NCI-H1436 (cell line): ENCODE measurements at places on chromosomes 6 and 20.
A peak's percentile ranks its signal among the peaks of the same experiment; 100 is the strongest.

GRCh38 chr20:32190616-32191415 lies 16.7 kb downstream of the PLAGL2 start:
- no peak for DNase-seq

DNA sequence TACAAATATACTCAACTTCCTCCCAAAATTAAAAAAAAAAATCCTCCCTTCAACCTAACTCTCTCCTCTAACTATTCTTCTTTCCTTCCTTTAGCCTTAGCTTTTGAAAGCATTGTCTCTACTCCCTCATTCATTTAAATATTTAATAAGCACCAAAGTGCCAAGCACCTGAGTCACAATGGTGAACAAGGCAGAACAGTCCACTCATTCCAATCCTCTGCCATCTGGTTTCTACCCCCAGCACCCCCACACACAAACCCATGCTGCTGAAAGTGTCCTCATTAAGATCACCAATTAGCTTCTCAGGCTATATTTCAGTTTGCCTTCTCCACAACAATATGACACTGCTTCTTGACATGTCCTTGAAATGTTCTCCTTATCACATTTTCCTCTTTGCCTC lies 76.3 kb downstream of the DTNBP1 start:
- DNase-seq, result no peak

DNA sequence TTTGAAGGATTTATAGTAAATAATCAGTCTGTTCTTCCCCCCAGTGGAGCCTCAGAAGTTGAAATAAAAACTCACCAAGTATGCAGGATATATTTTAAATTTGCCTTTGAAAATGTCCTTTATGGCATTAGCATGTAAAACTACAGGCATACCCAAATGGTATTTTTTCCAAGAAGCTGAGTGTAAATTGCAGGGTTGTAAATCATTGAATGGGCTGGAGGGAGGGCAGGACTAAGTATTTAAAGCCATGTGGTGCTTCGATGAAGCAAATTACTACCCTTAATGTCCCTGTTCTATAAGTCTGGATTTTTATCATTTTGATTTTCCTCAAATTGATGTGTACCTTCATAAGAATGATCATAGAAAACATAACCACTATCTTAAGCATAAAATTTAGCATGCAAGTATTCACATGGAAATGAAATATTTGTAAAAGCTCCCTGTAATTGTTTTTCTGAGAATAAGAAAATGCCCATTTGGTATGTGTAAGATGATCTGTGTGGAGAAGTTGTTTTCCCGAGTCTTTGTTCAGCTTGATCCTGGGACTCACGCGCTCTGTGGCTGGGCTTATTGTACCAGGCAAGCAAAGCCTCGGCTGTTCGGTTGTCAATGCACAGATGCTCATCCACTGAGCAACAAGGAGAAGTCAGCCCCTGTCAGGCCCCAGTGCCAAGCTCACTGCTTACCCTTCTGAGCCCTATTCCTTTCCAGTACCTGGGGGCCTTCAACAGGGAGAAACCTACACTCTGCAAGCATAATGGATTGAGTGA lies 66.7 kb downstream of the CD164 start:
- no peak for DNase-seq

GRCh38 chr20:48819821-48820648 lies 7.8 kb downstream of the PREX1 start:
- DNase-seq, result no peak

GRCh38 chr6:25171301-25171700 lies 107.9 kb upstream of the CARMIL1 start:
- no peak for DNase-seq

GRCh38 chr6:119346936-119347335 lies 2.6 kb downstream of the MAN1A1 start:
- DNase-seq, result no peak

- DNase-seq, result no peak
Observed at GRCh38 chr6:48073976-48074767, 36.8 kb downstream of the PTCHD4 start.

- no peak for DNase-seq
Observed at GRCh38 chr20:14341801-14342200, 4.4 kb upstream of the FLRT3 start.

DNA sequence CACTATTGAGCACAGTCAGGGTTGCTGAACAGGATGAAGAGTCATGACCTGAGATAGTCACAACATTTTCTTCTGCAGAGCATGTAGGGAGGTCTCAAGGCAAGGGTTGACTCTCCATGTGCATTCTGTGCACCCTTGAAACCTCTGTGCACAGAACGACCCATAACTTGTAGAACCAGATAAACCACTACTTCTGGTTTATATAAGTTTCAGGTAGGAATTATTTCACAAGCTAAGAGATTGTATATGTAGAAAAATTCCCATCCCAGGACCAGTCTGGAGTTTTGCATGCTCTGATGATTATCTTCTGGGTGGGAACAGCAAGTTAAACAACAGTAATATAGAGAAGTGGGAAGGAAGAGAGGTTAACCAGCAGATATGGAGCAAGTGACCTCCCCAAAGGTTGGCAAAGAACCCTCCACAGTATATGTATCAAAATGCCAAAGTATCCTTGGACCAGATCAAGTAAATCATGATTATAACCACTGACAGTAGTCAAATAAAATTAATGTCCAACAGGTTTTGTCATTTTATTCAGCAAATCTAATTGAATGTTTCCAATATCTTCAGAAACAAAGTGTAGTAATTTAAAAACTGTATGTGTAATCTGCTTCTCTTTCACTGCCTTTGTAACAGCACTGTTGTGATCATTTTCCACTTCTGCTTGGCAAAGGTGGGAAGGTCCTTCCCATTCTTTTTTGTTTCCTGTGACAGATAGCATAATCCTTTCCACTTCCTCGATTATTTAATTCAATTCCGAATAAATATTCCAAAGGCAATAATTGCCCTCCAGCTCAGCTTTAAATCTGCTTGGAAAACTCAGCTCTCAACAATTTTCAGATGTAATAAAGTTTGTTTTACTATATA lies 104.4 kb downstream of the SYNE1 start:
- no peak for DNase-seq

DNA sequence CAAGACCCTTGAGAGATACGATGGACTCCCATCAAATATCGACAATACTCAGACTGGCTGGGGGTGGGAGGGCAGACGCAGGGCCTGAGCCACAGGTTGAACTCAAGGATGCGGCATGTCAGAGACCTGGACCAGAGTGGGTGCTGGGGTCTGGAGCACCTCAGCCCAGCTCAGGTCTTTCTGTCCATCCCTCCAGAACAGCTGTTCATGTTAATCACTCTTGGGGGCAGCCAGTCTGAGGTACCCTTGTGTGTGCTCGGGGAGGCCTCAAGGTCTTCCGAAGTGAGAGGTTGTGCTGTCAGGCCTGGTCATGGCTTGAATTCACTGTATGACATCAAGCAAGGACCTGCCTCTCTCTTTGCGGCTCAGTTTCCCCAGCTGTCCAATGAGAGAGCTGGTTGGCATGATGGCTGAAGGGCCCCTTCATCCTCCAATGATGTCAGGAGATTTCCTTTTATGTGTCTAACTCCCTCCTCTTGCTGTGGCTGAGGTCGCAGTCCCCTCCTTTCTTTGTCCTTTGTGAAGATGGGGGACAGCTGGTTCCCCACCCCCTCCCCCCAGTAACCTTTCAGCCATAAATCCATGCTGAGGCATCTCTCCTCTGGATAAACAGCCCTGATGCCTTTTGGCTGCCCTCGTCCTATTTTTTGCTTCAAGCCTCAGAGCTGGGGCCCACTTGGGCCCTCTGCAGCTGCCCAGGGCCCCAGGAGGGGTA lies 15.3 kb downstream of the MYH7B start:
- DNase-seq, result no peak

DNA sequence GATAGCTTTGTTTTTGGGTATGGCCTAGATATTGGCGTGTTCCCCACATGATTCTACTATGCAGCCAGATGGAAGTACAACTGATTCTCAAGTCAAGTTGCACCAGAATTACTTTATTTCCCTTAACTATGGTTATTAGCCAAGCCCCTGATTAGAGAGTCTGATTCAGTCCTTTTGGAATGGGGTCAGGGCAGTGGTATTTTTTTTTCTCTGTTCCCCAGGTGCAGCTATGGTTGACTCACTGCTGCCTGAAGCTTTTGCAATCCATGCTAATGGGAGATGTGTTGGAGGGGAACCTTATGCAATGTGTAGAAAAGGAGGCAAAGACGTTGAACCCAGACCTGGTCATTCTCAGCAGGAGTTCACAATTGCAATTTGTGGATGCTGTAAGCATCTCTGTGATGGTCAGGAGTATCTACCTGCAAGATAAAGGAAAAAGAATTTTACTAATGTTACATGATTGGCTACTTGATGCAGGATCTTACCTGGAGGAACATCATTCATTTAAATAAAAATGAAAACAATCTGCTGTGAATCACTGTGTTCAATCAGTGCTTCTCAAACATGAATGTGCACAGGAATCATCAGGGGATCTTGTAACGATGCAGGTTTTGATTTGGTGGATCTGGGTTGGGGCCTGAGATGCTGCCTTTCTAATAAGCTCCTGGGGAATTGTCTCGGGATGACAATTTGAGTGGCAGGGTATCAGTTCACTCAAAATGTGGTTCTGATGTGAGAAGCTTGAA lies 49.4 kb downstream of the PFDN4 start:
- no peak for DNase-seq

GRCh38 chr20:37901654-37902503 lies 1.0 kb upstream of the VSTM2L start:
- DNase-seq, result peak; percentile 19

- no peak for DNase-seq
Observed at GRCh38 chr20:61391812-61392520, 139.9 kb downstream of the CDH4 start.

- DNase-seq, result no peak
Observed at GRCh38 chr6:110581679-110582078, 105.3 kb upstream of the SLC22A16 start.

DNA sequence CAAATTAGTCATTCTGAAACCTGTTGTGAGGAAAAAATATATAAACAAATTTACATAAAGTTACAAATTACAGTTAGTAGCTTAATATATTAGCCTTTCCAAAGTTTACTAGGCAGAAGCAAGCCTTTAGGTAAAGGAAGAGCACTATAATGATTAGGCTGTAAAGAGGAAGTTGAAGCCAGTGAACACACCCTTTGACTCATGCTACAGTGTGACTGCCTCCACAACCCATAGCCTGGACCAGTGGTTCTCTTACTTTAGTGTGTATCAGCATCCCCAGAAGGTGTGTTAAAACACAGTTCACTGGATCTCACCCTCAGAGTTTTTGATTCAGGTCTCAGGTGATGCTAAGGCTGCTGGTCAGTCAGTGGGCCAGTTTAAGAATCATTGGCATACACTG lies 91.4 kb upstream of the DEFB112 start:
- no peak for DNase-seq

- no peak for DNase-seq
Observed at GRCh38 chr6:121876721-121877120, 441.3 kb downstream of the GJA1 start.

GRCh38 chr20:25077610-25078169 lies 4.3 kb downstream of the VSX1 start:
- no peak for DNase-seq

- no peak for DNase-seq
Observed at GRCh38 chr20:17601957-17602356, 32.1 kb downstream of the DSTN start.

- DNase-seq, result no peak
Observed at GRCh38 chr6:35038076-35038475, 103.1 kb downstream of the TCP11 start.

GRCh38 chr6:87099472-87099871 lies 4.6 kb upstream of the CGA start:
- DNase-seq, result peak; percentile 4

DNA sequence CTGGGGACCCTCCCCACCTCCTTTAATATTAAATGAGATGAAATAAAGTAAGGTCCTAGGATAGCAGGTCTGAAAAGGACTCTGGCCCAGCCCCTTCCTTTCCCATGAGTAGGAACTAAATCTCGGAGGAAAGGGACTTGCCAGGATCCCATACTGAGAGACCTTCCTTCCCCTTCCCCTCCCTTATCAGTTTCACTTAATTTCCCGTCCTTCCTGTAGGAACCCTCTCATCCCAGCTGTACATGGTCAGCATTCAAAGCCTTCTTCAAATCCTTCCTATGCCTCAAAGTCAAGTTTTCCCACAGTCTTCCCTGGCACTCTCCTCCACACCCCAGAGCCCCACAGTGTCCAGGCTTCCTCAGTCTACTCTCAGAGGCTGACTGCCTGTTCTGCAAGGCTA lies 71.3 kb upstream of the MYL9 start:
- no peak for DNase-seq

DNA sequence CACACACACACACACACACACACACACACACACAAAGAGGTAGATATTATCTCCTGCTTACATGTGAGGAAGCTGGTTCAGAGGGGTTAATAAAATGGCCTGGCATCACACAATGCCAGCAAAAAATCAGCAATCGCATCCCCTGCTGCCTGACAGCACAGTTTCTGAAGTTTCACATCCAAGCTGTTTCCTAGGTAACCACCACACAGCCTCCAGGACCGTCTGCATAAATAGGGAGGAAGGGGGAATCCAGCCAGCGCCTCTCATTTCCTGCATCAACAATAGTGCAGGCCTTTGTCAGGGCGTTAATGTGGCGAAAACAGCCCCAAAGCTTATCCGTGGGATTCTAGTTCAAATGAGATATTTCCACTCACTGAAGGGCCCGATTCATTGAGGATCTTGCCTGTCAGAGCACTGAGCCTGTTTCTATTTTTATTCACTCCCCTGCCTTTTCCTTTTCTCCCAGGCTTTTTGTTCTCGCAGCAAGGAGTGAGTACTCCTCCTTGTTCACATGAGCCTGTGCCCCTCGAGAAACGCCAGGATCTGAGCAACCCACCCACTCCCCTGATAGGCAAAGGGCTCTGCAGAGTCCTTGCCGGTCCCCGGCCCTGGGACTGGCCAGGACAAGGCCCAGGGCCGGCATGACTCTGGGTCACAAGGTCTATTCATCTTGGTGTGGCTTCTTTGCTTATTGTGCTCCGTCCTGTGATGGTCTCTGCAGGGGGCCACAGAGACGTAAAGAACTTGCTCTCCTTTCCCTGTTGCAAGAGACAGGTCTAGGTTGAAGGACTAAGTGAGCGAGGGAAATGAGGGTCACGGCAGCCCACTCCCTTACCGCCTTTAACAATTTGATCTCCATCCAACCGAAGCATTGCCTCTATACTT lies 32.7 kb downstream of the TUBB2B start:
- DNase-seq, result peak; percentile 8

DNA sequence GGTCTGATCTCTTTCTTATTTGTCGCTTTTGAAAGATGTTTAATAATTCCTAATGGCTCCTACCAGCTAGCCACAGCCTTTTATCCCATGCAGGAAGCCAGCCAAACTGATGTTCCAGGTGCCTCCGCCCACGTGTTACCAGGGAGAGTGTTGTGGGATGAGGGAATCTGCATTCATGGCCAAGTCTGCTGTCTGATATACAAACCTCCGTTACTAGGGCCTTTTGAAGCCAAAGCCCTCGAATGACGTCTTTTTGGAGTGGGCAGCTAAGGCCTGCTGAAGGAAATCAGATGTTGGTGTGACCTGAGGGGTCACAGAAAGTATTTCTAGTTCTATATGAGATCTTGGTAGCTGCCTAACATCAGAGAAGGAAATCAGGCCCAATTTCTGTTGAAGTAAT lies 21.3 kb downstream of the STK35 start:
- no peak for DNase-seq
